ENCODE measurements at places on chromosomes 5 and 9.

GRCh38 chr5:135355169-135355568 is 43.9 kb downstream of the MACROH2A1 start:
- no peak for DNase-seq

GRCh38 chr5:6504677-6505415 is 56.2 kb downstream of the UBE2QL1 start:
- no peak for DNase-seq

DNA sequence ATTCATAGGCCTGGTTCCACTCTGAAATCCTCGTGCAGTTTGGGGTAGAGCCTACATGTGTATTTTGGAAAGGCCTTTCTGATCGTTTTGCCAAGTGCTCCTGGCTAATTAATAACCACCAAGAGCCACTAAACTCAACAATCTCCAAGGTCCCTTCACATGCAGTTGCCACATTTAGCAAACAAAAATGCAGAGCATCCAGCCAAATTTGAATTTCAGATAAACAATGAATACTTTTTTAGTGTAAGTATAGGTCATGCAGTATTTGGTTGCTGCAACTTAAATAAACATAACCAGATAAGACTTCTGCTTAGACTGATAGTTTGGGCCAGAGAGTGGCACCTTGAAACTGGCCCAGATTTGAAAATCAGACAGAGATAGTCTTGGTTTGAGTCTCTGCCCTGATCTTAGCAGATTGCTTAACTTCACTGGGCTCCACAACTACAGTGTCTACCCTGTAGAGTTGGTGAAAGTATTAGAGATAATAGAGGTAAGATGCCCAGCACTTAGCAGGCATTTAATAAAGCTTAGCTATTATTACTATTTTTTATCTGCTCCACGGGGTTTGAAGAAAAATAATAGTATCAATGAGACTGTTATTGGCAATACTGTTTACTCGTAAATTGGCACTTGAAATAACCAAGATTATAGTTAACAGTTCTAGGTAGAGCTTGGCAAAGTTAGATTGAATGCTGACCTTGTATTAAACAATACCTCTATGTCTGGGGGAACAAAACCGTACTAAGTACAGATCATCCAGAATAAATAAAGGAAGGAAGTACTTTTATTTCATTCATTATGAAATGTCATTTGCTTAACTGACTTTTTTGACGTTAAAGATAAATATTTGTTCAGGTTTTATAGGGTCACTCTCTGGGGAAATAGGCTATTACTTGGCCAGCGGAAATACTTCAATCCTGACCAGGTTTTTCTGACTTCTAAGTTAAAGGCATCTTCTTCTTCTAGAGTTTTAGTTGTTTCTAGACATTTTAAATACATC is 274.8 kb downstream of the DOCK8 start:
- DNase-seq: no peak

DNA sequence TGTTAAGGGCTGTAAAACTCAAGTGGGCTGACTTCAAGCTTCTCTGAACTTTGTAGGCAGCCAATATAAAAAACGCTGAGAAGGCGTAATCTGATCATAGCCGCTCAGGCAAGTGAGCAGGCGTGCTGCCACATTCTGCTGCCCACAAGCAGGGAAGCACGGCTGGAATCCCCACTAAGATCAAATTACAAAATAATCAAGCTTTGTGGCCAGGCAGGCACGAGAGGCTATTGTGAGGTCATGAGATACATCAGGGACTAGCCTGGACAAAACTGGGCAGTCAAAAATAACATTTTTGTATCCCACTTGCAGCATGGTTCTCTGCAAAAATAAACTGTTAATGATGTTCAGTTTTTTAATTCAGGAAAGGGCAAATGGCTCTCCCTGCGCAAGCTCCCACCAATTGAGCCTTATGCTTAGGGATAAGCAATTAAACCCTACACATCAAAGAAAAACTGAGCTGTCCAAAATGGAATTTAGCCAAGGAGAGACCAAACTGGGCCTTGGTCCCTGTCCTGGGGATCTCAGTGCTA is 64.0 kb downstream of the POU5F2 start:
- no peak for DNase-seq

GRCh38 chr5:32504989-32505596 is 60.6 kb upstream of the ZFR start:
- DNase-seq: no peak

DNA sequence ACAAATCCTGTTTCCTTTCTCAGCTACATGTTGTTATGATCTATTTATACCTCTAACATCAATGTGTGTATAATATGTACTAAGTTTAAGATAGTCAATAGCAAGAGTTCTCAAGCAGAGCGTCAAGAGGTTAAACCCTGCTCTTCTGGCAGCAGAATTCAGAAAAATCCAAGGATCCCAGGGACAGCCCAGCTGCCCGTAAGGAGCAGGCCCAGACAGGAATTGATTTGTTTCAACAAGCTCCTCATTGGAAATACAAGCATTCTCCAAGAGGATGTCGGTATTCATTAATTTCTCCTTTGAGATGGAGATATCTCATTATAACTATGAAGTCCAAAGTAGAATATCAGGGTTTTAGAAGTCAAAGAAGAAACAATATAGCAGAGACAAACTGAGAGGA is 14.9 kb downstream of the EFNA5 start:
- DNase-seq: no peak

DNA sequence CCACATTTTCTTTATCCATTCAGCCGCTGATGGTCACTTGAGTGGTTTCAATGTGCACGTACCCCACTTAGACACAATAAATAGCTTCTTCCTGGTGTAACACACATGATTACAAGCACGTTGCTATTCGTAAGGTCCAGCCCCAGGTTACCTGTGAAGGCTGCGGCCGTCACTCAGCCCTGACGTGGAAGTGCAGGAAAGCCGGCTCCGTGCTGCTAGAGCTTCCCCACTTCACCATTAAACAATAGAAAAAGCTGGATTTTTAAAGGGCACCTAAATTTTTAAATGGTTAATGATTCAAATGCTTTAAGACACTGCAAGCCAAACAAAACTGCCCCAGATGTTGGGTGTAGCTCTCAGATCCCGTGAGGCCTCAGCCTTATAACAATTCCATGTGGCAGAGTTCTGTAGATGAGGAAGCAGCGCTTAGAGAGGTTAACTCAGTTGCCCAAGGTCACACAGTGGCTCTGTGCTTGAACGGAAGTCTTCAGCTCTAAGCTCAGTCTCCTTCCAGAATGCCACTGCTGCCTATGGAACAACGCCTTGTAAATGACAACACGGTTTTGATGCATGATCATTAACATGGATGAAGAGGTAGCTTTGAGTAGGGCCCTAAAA is 125.7 kb downstream of the COL23A1 start:
- DNase-seq: no peak

- no peak for DNase-seq
These were observed 19.6 kb upstream of the GLRX start for GRCh38 chr5:95841914-95842812.

DNA sequence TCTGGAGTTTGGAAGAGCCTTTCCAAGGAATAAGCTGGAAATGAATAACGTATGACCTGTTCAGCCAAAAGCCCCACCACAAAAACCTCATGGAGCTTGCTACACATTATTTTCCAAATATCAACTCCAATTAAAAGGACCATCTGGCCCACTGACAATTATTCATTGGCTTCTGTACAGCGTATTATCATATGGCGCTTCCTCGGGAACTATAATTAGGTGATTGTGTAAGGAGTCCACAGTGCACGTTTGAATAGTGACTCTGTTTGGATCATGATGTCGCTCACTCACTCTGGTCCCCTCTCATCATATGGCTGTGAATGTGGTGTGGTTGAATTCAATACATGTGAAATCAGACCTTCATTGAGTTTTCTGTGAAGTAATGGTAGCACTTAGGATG is 52.1 kb downstream of the GDNF start:
- DNase-seq: no peak

- no peak for DNase-seq
These were observed 170.4 kb downstream of the TTC39B start for GRCh38 chr9:15136646-15137045.

GRCh38 chr5:168766426-168766700 is 187.2 kb upstream of the PANK3 start:
- DNase-seq: no peak

- DNase-seq: no peak
These were observed 80.0 kb downstream of the SYK start for GRCh38 chr9:90881648-90882047.

DNA sequence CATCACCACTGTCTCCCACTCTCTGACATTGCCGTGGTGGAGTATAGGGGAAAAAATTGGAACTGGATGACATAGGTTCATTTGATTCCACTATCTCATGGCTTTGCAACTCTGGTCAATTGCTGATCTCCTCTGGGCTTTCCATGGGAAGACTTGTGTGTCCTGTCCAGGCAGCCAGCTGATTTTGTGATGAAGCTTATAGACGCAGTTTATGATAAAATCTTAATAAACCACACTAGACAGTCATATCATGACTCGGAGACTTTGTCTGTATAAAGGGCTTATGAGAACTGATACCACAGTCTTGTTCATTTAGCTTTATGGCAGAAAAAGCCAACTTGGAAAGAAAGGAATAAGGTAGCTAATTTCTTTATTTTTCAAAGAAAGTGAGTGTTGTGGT is 296.5 kb downstream of the MAST4 start:
- no peak for DNase-seq

GRCh38 chr5:65012301-65012892 is 243.7 kb downstream of the CWC27 start:
- no peak for DNase-seq

DNA sequence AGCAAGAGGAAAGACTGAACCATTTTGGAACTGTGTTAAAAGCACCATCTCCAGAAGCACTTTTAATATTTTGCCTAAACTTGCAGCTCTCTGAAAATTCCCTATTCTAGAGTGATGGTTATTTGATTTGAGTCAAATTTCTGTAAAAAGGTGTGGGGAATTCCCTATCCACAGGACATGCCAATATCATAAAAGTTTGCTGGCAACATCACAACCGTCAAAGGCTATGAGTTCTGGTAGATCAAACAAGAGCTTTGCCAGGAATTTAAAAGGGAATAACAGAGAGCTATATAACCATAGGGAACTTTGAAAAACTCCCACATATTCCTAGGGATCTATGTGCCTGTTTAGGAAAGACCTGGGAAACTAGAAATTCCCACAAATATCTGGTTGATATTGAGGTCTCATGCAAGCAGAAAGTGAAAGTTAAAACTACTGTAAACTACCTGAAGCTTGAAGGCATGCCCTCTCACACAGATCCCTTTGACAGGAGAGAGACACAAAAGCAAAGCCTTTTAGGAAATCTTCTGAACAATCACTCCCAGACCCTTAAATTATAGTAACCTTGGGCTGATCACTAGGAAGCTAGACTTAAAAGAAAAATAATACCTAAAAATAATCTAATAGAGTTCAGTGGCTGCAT is 549.9 kb downstream of the ANXA1 start:
- DNase-seq: no peak

DNA sequence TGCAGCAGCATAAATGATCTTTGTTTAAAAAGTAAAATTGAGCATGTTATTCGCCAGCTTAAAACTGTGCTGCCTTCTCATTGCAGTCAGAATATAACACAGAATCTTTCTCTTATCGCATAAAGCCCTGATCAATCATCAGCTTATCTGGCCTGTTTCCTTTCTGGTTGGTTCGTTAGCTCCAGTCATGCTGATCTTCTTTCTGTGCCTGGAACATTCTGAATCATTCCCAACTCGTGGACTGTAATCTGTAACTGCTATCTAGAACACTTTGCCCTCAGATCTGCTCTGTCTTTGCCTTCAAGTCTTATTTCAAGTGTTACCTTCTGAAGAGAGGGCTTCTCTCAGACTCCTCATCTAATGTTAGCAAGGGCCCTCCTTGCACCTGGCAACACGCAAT is 11.9 kb upstream of the FER start:
- DNase-seq: no peak

DNA sequence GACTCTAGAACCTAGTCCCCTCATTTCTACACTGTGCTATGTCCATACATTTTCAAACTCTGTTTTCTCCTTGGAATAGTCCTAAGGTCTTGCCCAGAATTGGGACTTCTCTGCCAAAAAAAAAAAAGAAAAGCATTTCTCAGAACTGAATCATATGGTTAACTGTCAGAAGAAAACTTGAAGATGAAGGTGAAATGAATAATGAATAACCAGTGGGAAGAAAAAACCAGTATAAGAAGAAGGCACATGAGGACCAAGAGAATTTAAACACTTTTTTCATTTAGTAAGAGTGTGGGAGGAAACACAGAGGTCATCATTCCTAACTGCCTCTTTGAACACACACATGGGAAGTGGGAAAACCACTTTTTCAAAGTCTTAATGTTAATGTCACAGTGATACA is 197.7 kb downstream of the PRELID2 start:
- no peak for DNase-seq

GRCh38 chr5:69209602-69210001 is 20.2 kb downstream of the CENPH start:
- no peak for DNase-seq

- no peak for DNase-seq
These were observed 286.2 kb downstream of the MRPS30 start for GRCh38 chr5:45094876-45095440.

GRCh38 chr9:113755433-113755832 is 120.7 kb upstream of the ZNF618 start:
- DNase-seq: no peak

DNA sequence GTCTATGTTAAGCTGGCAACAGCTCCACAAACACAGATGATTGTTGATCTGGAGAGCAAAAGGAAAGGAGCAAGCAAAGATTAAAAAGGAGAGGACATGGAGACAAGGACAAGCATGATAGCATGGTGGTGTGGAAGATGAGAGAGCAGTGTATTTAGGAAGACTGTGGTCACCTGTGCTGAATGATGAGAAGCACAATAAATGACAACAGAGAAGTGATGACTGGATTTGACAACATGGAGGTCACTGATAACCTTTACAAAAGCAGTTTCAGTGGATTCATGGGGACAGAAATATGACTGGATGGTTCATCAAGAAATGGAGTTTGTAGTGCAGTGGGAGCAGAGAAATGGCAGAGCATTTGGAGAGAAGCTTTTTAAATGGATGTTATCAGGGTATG is 20.2 kb downstream of the TTC33 start:
- DNase-seq: no peak

DNA sequence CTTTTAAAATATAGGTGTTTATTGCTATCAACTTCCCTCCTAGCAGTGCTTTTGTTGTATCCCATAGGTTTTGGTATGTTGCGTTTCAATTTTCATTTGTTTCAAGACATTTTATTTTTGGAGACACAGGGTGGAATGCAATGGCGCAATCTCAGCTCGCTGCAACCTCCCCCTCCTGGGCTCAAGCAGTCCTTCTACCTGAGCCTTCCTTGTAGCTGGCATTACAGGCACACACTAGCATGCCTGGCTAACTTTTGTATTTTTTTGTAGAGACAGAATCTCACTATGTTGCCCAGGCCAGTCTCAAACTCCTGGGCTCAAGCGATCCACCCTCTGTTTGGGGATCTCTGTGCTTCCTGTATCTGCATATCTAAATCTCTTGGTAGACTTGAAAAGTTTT is 35.4 kb upstream of the CCDC180 start:
- DNase-seq: no peak
